ENCODE measurements at places on chromosomes 1 and 21. TPM values are rescaled to one million over a fixed set of nuclear protein-coding genes. Genes with fewer than 3 reads are reported as not detected.

GRCh38 chr1:156499842-156500542 is 583 bp downstream of the MEF2D start:
- DNase-seq: peak; percentile 50

GRCh38 chr1:57854436-57854835 is 430.6 kb upstream of the DAB1 start:
- DNase-seq: no peak

DNA sequence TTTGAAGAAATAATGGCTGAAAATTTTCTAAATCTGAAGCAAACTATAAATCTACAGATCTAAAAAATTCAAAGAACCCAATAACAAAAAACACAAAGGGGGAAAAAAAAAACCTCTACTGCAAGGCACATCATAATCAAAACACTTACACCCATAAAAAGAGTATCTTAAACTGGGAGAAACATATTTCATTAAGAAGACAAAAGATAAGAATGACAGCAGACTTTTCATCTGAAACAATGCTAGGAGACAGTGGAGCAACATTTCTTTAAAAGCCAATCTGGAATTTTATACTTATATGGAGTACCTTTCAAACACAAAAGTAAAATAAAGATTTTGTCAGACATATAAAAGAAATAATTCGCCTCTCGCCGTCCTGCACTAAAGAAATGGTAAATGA is 49.1 kb downstream of the COP1 start:
- DNase-seq: no peak

GRCh38 chr1:4678066-4678717 is 23.8 kb downstream of the AJAP1 start:
- no peak for DNase-seq

GRCh38 chr1:236870721-236871120 is 75.6 kb downstream of the MTR start:
- DNase-seq: no peak

GRCh38 chr21:33824156-33824941 is 91.3 kb downstream of the ATP5PO start:
- no peak for DNase-seq

DNA sequence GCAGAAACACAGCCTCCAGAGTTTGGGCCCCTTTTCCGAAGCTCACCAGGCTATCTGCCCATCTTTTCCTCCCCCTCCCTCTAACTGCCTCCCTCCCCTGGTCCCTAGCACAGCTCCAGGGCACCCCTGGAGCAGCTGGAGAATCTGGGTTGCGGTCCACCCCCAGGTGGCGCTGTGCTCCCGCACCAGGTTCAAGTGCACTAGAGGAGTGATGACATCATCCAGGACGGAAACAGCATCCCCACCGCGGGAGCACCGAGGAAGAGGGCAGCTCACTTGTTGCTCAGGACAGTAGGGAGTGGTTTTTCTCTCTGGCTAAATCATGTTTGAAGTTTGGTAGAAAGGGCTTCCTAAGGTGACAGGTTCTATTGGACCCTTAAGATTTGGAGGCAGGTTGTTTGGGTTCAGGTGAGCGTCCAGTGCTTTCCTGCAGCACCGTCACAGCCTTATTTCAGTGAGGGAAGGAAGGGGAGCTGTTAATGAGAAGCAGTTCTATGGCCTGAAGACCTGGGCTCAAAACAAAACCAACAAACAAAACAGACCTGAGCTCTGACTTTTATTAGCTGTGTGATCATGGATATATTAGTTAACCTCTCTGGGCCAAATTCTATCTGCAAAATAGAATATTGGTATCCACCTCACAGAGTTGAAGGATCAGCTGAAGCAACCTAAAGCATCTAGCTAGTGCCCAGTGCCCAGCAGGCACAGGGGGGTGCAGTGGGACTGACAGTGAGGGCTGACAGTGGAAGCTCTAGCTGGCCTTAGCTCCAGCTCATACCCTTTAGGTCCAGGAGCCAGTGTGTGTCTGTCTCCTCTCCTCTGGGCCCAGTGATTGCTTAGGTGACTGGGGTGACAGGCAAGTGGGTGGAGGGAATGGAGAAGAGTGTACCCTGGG is 7.5 kb downstream of the SHISA4 start:
- DNase-seq: peak; percentile 90

DNA sequence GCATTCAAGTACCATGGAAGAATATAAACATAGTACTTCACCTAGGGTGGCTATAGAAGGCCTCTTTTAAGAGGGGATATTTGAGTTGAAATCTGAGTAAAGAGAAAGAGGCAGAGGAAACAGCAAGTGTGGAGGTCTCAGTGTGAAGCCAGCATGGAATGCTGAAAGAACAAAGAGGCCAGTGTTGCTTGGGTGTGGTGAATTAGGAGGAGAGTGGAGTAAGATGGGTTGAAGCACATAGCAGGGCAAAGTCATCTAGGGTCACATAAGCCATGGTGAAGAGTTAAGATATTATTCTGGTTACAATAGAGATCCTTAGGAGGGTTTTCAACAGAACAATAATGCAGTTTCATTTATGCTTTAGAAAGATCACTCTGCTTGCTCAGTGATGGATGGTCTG is 37.5 kb downstream of the C1orf141 start:
- no peak for DNase-seq

DNA sequence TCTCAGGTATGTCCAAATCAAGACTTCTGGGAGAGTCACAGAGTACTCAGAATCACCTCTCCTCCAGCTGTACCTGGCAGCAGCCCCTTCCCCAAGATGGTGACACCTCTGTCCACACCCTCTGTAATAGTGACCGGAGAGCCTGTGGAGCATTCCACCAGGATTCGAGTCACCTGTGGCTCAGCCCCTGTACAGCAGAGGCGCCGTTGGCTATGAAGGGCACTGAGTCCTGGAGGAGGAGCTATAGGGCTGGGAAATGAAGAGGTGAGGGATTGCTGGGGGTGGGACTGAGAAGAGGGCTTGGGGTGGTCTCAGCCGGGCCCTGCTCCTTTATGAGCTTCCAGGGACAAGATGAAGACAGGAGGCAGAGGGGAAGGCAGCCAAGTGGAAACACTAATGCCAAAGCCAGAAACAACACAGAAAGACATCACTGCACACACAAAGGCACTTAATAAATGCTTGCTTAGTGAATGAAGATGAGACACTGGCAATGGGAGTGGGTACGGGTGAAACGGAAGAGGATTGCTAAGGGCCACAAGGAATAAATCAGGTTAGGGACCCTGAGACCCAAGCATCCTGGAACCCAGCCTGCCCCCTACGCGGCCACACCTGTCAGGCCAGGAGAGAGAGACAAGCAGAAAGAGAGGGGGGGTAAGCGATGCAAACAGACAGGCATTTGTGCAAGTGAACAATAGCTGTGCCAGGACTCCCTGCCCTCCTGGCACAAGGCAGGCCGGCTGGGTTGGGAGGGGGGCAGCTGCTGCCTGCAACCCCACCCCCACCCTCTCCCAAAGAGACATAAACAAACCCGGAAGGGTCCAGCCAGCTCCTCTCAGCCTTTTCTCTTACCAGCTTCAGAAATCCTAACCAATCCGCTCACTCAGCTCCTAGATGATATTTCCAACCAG is 3.9 kb downstream of the ARHGEF2 start:
- no peak for DNase-seq

GRCh38 chr1:94323311-94324177 is 86.2 kb upstream of the ARHGAP29 start:
- no peak for DNase-seq

DNA sequence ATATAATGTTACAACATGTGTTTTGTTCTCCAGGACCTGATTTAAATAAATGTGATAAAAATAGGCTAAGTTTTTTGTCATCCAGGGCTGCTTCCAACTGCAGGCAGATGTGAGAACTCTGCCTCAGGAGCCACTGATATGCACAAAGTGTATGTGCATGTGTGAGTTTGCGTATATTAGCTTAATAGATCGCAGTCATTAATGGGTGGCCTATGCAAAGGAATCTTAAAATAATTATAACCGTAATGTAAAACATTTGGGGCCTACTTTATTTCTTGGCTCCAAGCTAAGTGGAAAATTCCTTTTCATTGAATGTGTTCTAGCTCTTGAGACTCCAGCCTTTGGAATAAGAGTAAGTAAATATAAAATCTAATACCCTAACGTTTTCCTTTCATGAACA is 16.8 kb downstream of the DHX9 start:
- no peak for DNase-seq

ARMH1 gene
- total RNA-seq: 21.2 TPM

PKP1 gene
- not detected for total RNA-seq

C1orf53 gene
- total RNA-seq: 0.55 TPM

S100A7A gene
- total RNA-seq: not detected

ACOT11 gene
- total RNA-seq: 0.55 TPM

KRTAP12-1 gene
- total RNA-seq: not detected

TADA1 gene
- total RNA-seq: 17.0 TPM

CELA3A gene
- total RNA-seq: not detected

LMX1A gene
- total RNA-seq: not detected

KCNK1 gene
- 9.0 TPM for total RNA-seq

TMEM82 gene
- total RNA-seq: not detected
